K562 (cell line): ENCODE measurements at places on chromosomes 5 and 9. TPM values are rescaled to one million over a fixed set of nuclear protein-coding genes. Genes with fewer than 3 reads are reported as not detected.

The BTNL3 gene
- total RNA-seq = not detected in 2 replicates

The ADGRD2 gene
- total RNA-seq = not detected in 2 replicates

The MYMK gene
- total RNA-seq = not detected in 2 replicates

The CDK5RAP2 gene
- total RNA-seq = 59.4 and 68.8 TPM in 2 replicates

The RNF208 gene
- total RNA-seq = 6.6 and 6.9 TPM in 2 replicates

The TMC1 gene
- not detected in 2 replicates for total RNA-seq

The PCDHGA2 gene
- 0.18 and 0.27 TPM in 2 replicates for total RNA-seq

The SLC34A1 gene
- total RNA-seq = not detected in 2 replicates

The KIF24 gene
- total RNA-seq = 4.7 and 5.0 TPM in 2 replicates

The FOXD4L6 gene
- total RNA-seq = not detected in 2 replicates

The ZFP37 gene
- total RNA-seq = 0.22 and 0.27 TPM in 2 replicates

The TTC39B gene
- total RNA-seq = 1.2 and 1.5 TPM in 2 replicates

The PALM2AKAP2 gene
- not detected in 2 replicates for total RNA-seq

The PCDHGB2 gene
- 0.36 and 0.42 TPM in 2 replicates for total RNA-seq

The PHF24 gene
- total RNA-seq = not detected in 2 replicates

- no peaks in the 10 kb centered on the region for H3K27me3 ChIP-seq
- no peak overlapping the region for H3K27ac ChIP-seq
- no peaks in the 10 kb centered on the region for H3K36me3 ChIP-seq
These were observed 58.4 kb downstream of the OR2K2 start for GRCh38 chr9:111271481-111272080.

GRCh38 chr5:100273846-100274580, 261.2 kb upstream of the FAM174A start:
- H3K27me3 ChIP-seq = no peaks in the 10 kb centered on the region
- no peaks in the 10 kb centered on the region for H3K4me1 ChIP-seq
- no peak overlapping the region for H3K27ac ChIP-seq
- H3K4me3 ChIP-seq = no peak overlapping the region
- DNase-seq = no peak
- no peaks in the 10 kb centered on the region for H3K36me3 ChIP-seq

DNA sequence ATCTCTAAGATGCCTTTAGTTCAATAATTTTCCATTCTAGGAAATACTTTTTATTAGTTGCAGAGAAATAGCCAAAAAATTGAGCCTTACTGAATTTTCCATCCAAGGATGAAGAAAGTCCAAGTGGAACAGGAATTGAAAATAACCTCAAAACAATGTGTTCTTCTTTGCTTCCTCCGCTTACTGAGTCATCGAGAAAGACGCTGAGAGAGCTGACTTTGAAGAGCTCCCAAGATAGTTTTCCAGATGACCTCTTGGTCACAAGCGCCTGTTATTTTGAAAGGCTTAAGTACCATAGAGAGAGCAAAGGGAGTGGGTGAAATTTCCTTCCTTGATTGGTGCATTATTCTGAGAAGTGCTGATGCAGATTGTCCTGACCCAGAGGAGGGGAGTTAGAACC, 253.5 kb upstream of the ATP10B start:
- H3K4me3 ChIP-seq = no peak overlapping the region
- H3K36me3 ChIP-seq = no peaks in the 10 kb centered on the region
- no peaks in the 10 kb centered on the region for H3K27me3 ChIP-seq
- H3K4me1 ChIP-seq = no peaks in the 10 kb centered on the region

- no peak overlapping the region for H3K27ac ChIP-seq
- no peaks in the 10 kb centered on the region for H3K36me3 ChIP-seq
- DNase-seq = no peak
- no peak overlapping the region for H3K4me3 ChIP-seq
- H3K27me3 ChIP-seq = peaks cover 11% of the 10 kb centered on the region; the same call in 1 of the 3 replicates
- H3K4me1 ChIP-seq = no peaks in the 10 kb centered on the region; the same call in 1 of the 2 replicates
These were observed 108.0 kb upstream of the PPP1R26 start for GRCh38 chr9:135371535-135371934.

DNA sequence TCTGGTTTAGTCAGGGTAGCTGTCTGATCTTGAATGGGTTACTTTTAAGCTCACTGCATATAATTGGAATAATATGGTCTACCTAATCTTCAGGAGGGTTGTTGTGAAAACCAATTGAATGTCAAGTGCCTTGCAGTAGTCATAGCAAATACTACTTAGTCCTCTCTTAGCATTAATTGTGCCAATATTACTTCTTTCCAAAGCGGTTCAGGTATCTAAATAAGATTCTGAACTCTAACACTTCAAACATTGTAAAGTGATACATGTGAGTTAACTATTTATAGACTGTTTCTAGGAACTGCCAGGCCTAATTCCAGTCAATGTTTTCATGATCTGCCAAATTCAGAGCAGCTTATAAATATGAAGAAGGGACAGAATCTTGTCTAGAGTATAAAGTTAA, 140.2 kb downstream of the SH3GL2 start:
- DNase-seq = no peak
- H3K27ac ChIP-seq = no peak overlapping the region
- no peaks in the 10 kb centered on the region for H3K4me1 ChIP-seq
- H3K4me3 ChIP-seq = no peak overlapping the region

DNA sequence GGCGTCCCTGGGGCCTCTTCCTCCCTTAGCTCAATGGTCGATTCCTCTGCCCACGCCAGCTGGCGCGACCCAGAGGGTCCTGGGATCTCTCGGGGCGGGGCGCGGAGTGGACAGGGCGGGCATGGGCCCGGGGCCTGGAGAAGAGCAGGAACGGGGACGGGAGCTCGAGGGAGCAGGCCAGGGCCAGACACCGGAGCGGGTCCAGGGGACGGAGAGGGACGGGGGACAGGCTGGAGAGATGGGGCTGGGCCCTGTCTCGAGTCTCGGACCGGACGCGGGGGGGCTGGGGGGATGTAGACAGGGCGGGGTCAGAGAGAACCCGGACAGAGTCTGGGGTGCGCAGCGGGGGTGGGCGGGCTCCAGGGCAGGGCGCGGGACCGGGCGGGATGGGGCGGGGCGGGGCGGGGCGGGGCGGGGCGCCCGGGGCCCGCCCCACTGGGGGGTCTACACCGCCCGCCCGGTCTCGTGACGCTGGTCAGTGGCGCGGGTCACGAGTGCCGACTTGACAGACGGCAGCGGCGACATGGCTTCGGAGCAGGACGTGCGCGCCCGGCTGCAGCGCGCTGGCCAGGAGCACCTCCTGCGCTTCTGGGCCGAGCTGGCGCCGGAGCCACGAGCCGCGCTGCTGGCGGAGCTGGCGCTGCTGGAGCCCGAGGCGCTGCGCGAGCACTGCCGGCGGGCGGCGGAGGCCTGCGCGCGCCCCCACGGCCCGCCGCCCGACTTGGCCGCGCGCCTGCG, at the start of gene UAP1L1:
Gene UAP1L1, plus strand, starts transcription at position 508 of the 738 bp plus-strand sequence. Its CDS starts 16 bp downstream, at position 524.
- H3K27ac ChIP-seq = peak within 1 kb of the TSS; percentile 19; the same call in 1 of the 3 replicates
- H3K4me1 ChIP-seq = peaks cover 71% of the 10 kb centered on the region
- DNase-seq = peak; percentile 42
- no peaks in the 10 kb centered on the region for H3K27me3 ChIP-seq

GRCh38 chr9:99150451-99151171, 45.7 kb downstream of the TGFBR1 start:
- H3K4me1 ChIP-seq = no peaks in the 10 kb centered on the region
- no peak for DNase-seq
- peaks cover 63% of the 10 kb centered on the region for H3K36me3 ChIP-seq
- no peaks in the 10 kb centered on the region for H3K27me3 ChIP-seq

DNA sequence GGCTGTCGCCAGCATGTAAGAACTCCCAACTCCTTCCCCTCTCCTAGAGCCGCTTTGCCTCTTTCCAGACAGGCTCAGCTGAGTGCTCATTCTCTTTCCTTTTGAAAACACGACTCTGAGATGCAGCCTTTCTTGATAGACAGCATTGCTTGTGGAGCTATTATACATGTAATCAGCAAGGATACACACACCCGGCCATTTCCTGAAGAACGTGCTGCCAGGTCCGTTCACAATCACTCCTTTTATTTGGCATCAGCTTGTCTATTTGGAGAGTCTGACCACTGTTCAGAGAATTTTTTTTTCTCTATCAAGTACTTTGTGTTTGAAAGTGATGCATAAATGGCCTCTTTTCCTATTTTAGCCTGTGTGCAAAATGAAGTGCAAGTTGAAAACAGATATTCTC, 328.7 kb downstream of the MARCHF11 start:
- no peaks in the 10 kb centered on the region for H3K36me3 ChIP-seq
- no peaks in the 10 kb centered on the region for H3K4me1 ChIP-seq
- H3K27me3 ChIP-seq = no peaks in the 10 kb centered on the region
- no peak for DNase-seq
- no peak overlapping the region for H3K4me3 ChIP-seq

GRCh38 chr9:121313458-121314152, 45.6 kb downstream of the GSN start:
- DNase-seq = no peak
- H3K4me3 ChIP-seq = no peak overlapping the region
- no peaks in the 10 kb centered on the region for H3K27me3 ChIP-seq
- no peaks in the 10 kb centered on the region; the same call in 2 of the 3 replicates for H3K36me3 ChIP-seq
- H3K4me1 ChIP-seq = no peaks in the 10 kb centered on the region
- no peak overlapping the region for H3K27ac ChIP-seq

GRCh38 chr9:106799152-106799551, 63.8 kb upstream of the ZNF462 start:
- H3K36me3 ChIP-seq = no peaks in the 10 kb centered on the region
- no peak for DNase-seq
- no peaks in the 10 kb centered on the region for H3K27me3 ChIP-seq

- H3K36me3 ChIP-seq = no peaks in the 10 kb centered on the region
- no peaks in the 10 kb centered on the region for H3K4me1 ChIP-seq
- no peak overlapping the region for H3K4me3 ChIP-seq
These were observed 161.6 kb downstream of the TMEM38B start for GRCh38 chr9:105855987-105856386.

GRCh38 chr5:64487283-64487682, 18.5 kb upstream of the RGS7BP start:
- H3K4me3 ChIP-seq = no peak overlapping the region
- H3K27ac ChIP-seq = no peak overlapping the region
- H3K36me3 ChIP-seq = no peaks in the 10 kb centered on the region
- no peak for DNase-seq
- H3K27me3 ChIP-seq = no peaks in the 10 kb centered on the region

- peak overlapping the region; percentile 67; the same call in 1 of the 2 replicates for H3K4me3 ChIP-seq
- no peak overlapping the region for H3K27ac ChIP-seq
- no peak for DNase-seq
- H3K4me1 ChIP-seq = peaks cover 69% of the 10 kb centered on the region
- H3K27me3 ChIP-seq = no peaks in the 10 kb centered on the region
These were observed 12.8 kb downstream of the LCN10 start for GRCh38 chr9:136729926-136730325.

DNA sequence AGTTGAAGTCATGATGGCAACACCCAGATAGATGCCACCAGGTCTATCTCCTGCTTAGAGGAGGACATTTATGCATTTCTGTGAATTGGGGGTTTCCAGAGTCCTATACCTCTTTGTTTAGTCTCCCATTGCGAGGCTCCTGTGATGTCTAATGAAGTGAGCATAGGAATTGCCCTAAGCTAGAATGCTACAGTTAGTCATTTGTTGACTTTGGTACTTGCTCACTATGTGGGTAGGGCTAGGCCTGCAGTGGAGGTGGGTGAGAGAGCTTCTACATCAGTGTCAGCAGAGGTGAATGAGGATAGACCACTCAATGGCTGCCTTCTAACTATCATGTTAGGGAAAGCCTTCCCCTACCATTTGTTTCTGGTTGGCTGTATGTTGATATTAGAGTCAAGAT, 173.3 kb upstream of the POC5 start:
- H3K27me3 ChIP-seq = no peaks in the 10 kb centered on the region
- no peaks in the 10 kb centered on the region for H3K36me3 ChIP-seq
- no peaks in the 10 kb centered on the region for H3K4me1 ChIP-seq

GRCh38 chr5:36252722-36253365, 11.1 kb upstream of the NADK2 start:
- H3K36me3 ChIP-seq = no peaks in the 10 kb centered on the region
- H3K4me1 ChIP-seq = no peaks in the 10 kb centered on the region
- no peak overlapping the region for H3K4me3 ChIP-seq
- H3K27ac ChIP-seq = no peak overlapping the region

- no peaks in the 10 kb centered on the region for H3K27me3 ChIP-seq
- no peak overlapping the region for H3K4me3 ChIP-seq
- no peak overlapping the region for H3K27ac ChIP-seq
- no peaks in the 10 kb centered on the region for H3K4me1 ChIP-seq
- no peak for DNase-seq
These were observed 18.7 kb upstream of the ADAM19 start for GRCh38 chr5:157594257-157594656.

DNA sequence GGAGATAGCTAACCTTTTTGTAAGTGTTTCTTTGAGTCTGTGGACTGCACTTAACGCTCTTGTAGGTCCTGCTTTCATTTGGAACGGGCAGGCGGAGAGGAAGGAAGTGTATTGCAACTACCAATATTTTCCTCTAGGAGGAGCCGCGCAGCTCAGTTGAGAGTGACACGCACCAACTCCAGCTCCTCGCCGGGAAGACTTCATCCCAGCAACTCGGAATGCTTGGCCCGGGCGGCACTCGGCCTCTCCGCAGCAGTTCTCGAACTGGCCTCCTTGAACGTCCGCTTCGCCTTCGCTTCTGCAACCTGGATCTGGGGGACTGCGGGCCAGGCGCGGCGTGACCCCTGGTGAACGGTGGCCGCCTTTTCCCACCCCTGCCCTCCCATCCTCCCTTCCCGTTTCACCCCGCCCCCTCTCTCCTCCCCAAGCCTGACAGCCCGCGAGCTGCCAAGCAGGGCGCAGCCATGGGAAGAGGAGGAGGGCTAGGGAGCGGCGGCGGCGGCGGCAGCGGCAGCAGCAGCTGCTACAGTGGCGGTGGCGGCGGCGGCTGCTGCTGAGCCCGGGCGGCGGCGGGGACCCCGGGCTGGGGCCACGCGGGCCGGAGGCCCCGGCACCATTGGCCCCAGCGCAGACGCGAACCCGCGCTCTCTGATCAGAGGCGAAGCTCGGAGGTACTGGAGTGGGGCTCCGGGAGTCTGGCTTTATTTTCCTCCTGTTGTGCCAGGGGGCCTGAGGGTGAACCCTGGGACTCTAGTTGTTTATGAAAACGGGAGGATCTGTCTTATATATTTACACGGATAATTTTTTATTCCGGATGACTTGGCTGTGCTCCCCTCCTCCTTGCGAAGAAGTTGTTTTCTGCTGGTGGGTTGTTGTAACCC, at the start of gene GHR:
Gene GHR, plus strand, starts transcription at position 155 of the 881 bp plus-strand sequence. CDS start 142,436 bp downstream, outside the sequence.
- no peaks in the 10 kb centered on the region for H3K27me3 ChIP-seq
- H3K36me3 ChIP-seq = no peaks in the 10 kb centered on the region
- H3K4me1 ChIP-seq = peaks cover 14% of the 10 kb centered on the region
- no peak within 1 kb of the TSS for H3K27ac ChIP-seq
- H3K4me3 ChIP-seq = peak within 1 kb of the TSS; percentile 25; the same call in 1 of the 2 replicates

GRCh38 chr5:156199045-156199444, 127.9 kb upstream of the SGCD start:
- no peak overlapping the region for H3K4me3 ChIP-seq
- H3K27ac ChIP-seq = no peak overlapping the region
- H3K27me3 ChIP-seq = no peaks in the 10 kb centered on the region
- H3K4me1 ChIP-seq = no peaks in the 10 kb centered on the region
- no peak for DNase-seq
